Stimulated activated CD8-positive, alpha-beta memory T cell treated with anti-CD3 and anti-CD28 coated beads, Interleukin-15, amount 100 ng/mL, for 1 hour (primary cell): ENCODE measurements at places on chromosomes 1 and 21.

DNA sequence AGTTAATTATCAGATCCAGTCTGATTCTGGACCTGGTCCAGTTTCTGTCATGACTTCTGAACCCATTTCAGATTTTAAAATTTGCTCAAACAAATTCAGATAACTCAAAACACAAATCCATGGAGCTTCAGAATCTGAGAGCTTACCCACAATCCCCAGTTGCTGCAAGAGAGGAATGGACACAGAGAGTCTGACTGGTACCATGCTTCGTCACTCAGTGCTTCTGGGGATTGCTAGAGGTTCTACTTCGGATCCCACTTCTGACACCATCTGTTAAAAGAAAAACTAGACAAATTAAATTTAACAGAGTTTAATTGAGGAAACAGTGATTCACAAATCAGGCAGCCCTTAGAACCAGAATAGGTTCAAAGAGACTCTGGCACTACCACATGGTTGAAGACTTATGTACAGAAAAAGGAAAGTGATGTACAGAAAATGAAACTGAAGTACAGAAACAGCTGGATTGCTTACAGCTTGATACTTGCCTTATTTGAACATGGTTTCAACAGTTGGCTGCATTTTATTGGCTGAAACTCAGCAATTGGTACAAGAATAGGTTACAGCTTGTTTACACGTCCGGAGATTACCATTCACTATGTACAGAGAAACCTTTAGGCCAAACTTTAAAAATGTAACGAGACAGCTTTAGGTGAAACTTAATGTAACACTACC, 60.7 kb upstream of the TEKT2 start:
- DNase-seq = no peak

DNA sequence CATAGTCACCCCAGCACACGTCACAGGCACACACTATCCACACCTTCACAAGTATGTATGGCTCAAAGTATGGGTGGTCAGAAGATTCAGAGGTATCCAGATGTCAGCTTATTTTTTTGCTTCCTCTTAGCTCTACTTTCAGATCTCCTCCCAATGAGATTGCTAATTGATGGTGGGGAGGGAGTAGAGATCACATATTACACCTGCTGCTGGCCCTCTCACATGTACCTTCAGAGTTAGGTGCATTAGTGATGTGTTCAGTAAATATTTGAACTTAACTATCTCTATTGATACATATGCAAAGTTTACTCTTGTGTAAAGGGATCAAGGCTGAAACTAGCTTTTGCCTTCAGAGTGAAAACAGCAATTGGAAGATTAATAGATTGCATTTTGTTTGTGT, 262.6 kb downstream of the PCP4 start:
- DNase-seq = no peak

DNA sequence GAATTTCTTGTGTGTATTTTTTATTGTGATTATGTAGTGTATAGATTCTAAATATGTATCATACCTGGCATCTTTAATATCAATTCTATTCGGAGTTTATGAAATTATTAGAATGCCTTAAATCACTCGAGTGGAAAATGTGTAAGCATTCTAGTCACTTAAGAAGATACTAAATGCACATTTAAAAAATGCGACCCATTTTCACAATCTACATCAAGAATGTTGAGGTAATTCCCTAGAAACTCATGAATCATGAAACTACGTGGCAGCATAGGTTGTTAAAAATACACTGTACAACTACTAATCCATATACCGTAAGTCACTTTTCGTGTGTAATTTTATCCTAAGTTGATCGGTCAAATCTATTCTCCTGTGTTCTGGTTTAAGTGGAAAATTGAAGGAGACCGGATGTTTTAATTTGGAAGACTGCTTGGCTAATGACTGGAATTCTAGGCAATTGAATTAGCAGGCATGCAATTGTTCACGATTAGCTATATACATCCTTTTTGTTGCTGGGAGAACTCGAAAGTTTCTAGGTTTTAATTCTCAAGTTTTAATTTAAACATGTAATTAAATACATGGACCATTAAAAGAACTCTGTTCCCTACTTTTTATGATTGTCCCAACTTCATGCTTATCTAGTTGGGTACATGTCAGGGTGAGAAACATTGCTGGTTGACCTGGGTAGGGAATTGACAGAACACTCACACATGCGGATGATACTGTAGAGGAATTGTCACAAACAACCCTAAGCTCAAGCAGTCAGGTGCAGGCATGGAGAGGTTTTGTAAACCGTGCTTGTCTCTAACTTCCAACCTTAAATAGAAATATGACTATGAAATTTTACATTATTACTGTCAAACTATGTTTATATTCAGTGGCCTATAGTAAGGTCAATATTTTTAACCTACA, 6.6 kb downstream of the ZBTB18 start:
- no peak for DNase-seq

GRCh38 chr1:15231714-15232201, 15.3 kb upstream of the FHAD1 start:
- no peak for DNase-seq

- DNase-seq = no peak
These were observed 16.7 kb downstream of the PALMD start for GRCh38 chr1:99662539-99663080.

DNA sequence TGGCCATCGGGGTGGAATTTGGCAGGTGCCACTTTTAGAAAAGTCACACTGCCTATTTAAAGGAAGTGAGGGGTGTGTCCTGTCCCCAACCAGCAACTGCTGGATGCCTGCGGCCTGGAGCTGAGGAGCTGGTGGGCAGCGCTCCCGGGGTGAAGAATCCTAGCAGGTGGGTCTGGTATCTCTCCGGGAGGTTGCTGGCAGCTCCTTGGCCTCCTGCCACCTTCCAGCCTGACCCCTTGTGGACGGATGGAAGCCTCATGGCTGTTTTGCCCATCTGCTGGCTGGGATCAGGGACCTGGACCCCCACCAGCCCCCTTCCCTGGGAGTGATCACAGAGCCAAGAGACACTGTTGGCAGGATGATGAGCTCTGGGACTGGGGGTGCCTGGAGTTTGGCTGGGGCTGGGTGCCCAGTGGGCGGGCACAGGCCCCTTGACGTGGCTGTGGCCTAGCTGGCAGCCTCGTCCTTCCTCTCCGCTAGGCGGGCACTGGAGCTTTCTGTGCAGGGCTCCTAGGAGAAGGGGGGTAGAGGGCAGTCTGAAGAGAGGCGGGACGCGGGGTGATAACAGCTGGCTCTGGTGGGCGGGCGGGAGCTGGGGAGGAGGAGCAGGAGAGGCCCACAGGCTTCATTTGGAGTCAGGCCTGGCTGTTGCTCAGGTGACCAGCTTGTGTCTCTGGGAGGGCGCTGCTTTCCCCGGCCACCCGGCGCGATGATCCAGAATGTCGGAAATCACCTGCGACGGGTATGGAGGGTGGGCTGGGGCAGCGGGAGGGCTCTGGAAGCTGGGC, at the start of gene ACOT11:
ACOT11 (plus strand) TSS at position 628 of the 788 bp plus-strand sequence; CDS start at position 710, 82 bp downstream.
- DNase-seq = no peak
